ENCODE measurements at places on chromosomes 11 and 22.

DNA sequence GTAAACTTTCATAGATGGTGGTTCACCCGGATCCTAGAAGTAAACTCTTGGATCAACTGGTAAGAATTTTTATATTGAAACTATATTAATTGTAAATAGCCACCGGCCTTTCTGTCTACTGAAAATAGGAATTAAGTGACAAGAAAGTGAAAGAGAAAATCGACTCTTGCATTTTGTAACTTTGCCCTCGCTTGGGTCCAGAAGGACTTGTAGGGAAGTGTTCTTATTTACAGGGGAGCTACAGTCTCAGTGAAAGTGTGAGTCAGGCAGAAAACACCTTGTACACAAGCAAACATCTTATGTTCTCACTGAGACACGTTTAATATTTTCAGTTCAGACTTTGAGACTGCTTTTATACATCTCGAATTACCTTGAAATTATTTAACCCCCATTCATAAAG, 238.9 kb downstream of the BLID start:
- no peak for DNase-seq

GRCh38 chr11:102581066-102581465, 44.1 kb downstream of the MMP20 start:
- no peak for DNase-seq

DNA sequence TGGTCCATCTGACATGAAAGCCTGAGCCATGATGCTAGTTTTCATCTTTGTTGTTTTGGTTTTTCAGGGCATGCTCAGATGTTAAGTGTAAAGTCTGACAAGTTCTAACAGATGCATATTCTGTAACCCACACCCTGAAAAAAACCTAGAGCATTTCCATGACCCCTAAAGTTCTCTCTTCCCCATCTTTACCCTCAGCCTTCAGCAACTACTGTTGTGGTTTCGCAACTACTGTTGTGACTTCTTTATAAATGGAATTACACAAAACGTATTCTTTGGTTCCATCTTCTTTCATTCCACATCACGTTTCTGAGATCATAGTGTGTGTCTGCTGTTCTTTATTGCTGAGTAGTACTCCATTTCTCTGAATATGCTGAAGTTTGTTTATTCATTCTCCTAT, 65.1 kb upstream of the LDLRAD3 start:
- DNase-seq, result no peak

DNA sequence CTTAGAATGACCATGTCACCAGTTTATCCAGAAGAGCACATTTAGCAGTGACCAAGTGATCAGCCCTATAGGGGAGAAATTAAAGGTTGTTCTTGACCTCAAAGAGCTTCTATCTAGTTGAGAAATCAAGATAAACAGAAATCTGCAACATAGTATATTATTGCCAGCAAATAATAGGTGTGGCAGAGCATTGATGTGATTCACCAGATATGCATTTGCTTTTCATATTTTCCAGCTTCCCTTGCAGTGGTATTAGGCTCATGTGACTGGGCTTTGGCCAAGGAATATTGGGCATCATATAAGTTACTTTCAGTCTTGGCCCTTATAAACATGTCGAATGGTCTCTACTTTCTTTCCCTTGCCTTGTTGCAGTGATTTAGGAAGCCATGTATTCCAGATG, 34.5 kb downstream of the COMMD9 start:
- no peak for DNase-seq

DNA sequence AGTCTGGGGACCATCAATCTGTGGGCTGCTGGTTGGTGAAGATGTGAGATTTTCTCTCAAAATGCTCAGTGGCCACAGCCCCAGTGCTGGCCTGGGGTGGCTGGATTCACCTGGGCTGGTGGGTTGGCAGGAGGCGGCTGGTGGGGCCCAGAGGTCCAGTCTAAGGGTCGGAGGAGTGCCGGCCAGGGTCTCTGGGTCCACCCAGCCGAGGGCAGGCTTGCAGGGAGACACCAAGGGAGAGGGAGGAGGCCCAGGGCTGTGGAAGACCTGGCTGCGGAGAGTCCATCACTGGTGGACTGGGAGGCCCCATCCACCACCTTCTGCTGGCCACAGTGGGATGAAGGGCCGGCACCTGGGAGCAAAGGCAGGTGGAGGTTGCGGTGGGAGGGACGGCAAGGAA, 582 bp upstream of the SHANK3 start:
- DNase-seq, result no peak

GRCh38 chr11:105168457-105168856, 28.9 kb upstream of the CARD18 start:
- DNase-seq, result no peak

- DNase-seq, result no peak
Measured at GRCh38 chr11:104556606-104557301, 341.5 kb downstream of the CASP12 start.

- no peak for DNase-seq
Measured at GRCh38 chr11:121337740-121338272, 45.2 kb downstream of the SC5D start.

GRCh38 chr11:121892863-121893262, 223.2 kb downstream of the BLID start:
- no peak for DNase-seq

GRCh38 chr11:70048279-70049024, 29.7 kb upstream of the ANO1 start:
- no peak for DNase-seq

DNA sequence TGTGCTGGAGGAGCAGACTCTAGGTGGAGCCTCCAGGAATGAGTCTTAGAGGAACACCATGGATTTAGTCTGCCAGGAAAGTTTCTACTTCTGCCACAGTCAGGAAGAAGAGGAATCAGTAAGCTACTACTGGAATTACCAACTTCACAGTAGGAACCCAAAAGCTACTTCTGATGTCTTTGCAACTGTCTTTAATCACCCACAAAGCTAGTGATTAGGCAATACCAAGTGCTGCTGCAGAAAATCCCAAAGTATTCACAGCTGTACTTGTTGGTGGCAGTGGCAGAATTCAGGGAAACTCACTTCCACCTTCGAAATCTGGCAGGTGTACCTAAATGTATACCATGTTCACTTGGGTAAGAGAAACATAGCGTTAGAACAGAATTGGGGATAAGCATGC, 264.5 kb upstream of the SORL1-AS1 start:
- DNase-seq, result no peak

DNA sequence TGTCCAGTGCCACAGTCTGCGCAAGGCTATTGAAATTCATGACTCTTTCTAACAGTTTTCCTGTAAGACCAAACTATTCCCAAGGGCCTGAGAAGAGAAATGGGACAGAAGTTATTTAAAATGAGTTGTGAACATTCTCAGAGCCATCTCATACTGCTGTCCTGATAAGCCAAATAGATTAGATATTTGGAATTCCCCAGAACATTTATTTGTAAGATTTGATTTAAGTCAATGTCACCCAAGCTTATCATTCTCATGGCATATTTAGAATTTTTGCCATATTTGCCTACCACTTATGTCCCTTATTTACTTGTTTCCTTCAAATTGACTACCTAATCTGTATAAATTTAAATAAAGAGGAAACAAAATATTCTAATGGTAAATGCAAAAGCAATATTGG, 82.4 kb downstream of the NAV2 start:
- DNase-seq, result no peak
